ENCODE measurements at places on chromosomes 5 and 9.

DNA sequence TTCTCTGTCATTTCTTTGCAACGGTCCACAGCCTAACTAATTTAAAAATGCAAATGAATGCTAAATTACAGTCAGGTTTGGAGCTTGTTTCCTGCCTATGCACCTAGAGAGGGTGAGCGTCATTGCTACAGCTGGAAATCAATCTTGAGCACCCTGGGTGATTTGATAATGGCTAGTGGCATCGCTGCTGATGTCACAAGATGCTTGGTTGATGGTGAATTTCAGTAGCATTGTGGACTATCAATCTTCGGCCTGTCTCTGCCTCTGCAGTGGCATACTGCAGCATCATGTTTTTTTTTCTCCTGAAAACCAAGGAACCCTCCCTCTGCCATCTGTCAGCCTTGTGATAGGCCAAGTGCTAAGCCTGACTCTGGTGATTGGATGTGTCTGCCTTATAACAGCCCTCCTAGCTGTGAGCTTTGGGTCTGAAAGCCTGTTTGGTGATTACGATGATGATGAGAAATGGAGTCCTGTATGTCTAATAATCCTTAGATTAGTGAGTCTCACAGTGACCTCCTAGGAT is 75.3 kb downstream of the NMUR2 start:
- H3K27me3 ChIP-seq = no peaks in the 10 kb centered on the region
- H3K4me3 ChIP-seq = no peak overlapping the region
- H3K4me1 ChIP-seq = no peaks in the 10 kb centered on the region

- H3K27me3 ChIP-seq = no peaks in the 10 kb centered on the region
- no peak overlapping the region for H3K27ac ChIP-seq
- H3K4me1 ChIP-seq = no peaks in the 10 kb centered on the region
- peak; percentile 83 for DNase-seq
- no peaks in the 10 kb centered on the region for H3K36me3 ChIP-seq
Observed at GRCh38 chr5:152560512-152561137, 155.5 kb upstream of the NMUR2 start.

DNA sequence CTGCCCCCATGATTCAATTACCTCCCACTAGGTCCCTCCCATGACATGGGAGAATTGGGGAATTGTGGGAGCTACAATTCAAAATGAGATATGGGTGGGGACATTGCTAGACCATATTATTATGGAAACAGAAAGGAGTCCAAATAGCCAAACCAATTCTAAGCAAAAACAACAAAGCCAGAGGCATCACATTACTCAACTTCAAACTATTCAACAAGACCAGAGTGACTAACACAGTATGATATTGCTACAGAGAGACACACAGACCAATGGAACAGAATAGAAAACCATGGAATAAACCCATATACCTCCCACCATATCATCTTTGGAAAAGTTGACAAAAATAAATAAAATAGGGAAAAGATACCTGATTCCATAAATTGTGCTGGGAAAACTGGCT is 710.5 kb upstream of the CDH9 start:
- H3K36me3 ChIP-seq = no peaks in the 10 kb centered on the region
- no peaks in the 10 kb centered on the region for H3K27me3 ChIP-seq
- no peak overlapping the region for H3K4me3 ChIP-seq
- no peak overlapping the region for H3K27ac ChIP-seq
- no peak for DNase-seq

- H3K36me3 ChIP-seq = peaks cover 49% of the 10 kb centered on the region
- H3K27me3 ChIP-seq = no peaks in the 10 kb centered on the region
- H3K27ac ChIP-seq = no peak overlapping the region
- DNase-seq = no peak
- H3K4me3 ChIP-seq = no peak overlapping the region
Observed at GRCh38 chr9:92846662-92847145, 31.1 kb downstream of the ZNF484 start.

GRCh38 chr9:130138791-130139190 is 33.4 kb upstream of the NCS1 start:
- no peak for DNase-seq
- H3K4me1 ChIP-seq = peaks cover 31% of the 10 kb centered on the region
- peak overlapping the region; percentile 64 for H3K27ac ChIP-seq
- no peak overlapping the region for H3K4me3 ChIP-seq

DNA sequence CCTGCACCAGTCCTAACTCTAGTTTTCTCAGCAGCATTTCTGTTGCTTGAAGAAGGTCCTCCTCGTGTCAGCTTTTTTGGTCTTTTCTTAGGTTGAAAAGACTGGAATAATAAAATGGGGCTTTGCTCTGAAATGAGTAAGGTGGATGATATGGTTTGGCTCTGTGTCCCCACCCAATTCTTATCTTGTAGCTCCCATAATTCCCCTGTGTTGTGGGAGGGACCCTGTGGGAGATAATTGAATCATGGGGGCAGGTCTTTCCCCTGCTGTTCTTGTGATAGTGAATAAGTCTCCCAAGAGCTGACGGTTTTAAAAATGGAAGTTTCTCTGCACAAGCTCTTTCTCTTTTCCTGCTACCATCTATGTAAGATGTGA is 53.6 kb downstream of the LIX1 start:
- H3K4me1 ChIP-seq = no peaks in the 10 kb centered on the region
- no peak overlapping the region for H3K4me3 ChIP-seq
- no peaks in the 10 kb centered on the region for H3K36me3 ChIP-seq
- DNase-seq = no peak

- DNase-seq = peak; percentile 64
- H3K4me3 ChIP-seq = peak overlapping the region; percentile 80
- H3K36me3 ChIP-seq = no peaks in the 10 kb centered on the region
- peaks cover 31% of the 10 kb centered on the region for H3K4me1 ChIP-seq
- peak overlapping the region; percentile 75 for H3K27ac ChIP-seq
Observed at GRCh38 chr9:35844628-35845270, 15.7 kb downstream of the TMEM8B start.

GRCh38 chr5:127796211-127796610 is 93.0 kb downstream of the CCDC192 start:
- H3K4me3 ChIP-seq = no peak overlapping the region
- no peaks in the 10 kb centered on the region for H3K36me3 ChIP-seq
- H3K4me1 ChIP-seq = no peaks in the 10 kb centered on the region
- no peak overlapping the region for H3K27ac ChIP-seq

DNA sequence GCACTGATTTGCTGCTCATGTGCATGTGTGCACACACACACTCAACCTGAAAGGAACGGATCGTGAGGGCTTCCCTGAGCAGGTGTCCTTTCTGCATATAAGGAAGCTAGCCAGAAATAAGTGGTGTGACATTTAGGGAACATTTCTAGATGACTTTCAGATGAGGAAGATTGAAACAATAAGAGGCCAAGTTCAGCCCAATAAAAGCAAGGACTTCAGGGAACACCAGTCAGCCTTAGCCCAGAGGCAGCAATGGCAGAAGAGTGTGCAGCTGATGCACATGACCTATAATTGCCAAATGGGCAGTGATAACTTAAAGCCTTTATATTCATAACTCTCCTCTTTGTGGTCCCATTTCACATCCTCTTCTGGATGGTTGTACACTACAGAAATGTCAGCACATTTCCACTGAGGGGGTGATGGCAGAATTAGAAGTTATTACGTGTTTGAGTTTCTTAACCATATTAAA is 255.5 kb downstream of the TRIM32 start:
- DNase-seq = no peak
- H3K36me3 ChIP-seq = no peaks in the 10 kb centered on the region
- H3K4me1 ChIP-seq = peaks cover 27% of the 10 kb centered on the region
- H3K4me3 ChIP-seq = no peak overlapping the region
- H3K27me3 ChIP-seq = no peaks in the 10 kb centered on the region

GRCh38 chr9:289121-289520 is 74.5 kb downstream of the DOCK8 start:
- H3K27ac ChIP-seq = no peak overlapping the region
- H3K27me3 ChIP-seq = no peaks in the 10 kb centered on the region
- no peak overlapping the region for H3K4me3 ChIP-seq
- no peaks in the 10 kb centered on the region for H3K36me3 ChIP-seq

- no peaks in the 10 kb centered on the region for H3K27me3 ChIP-seq
- H3K27ac ChIP-seq = peak overlapping the region; percentile 88
- H3K4me3 ChIP-seq = no peak overlapping the region
Observed at GRCh38 chr9:131429121-131430012, 35.5 kb downstream of the PRRC2B start.

GRCh38 chr9:130627051-130627450 is 37.3 kb upstream of the PRDM12 start:
- H3K4me3 ChIP-seq = no peak overlapping the region
- no peaks in the 10 kb centered on the region for H3K27me3 ChIP-seq
- H3K27ac ChIP-seq = no peak overlapping the region
- DNase-seq = no peak

GRCh38 chr5:92990771-92991170 is 590.2 kb downstream of the NR2F1-AS1 start:
- no peaks in the 10 kb centered on the region for H3K27me3 ChIP-seq
- H3K27ac ChIP-seq = no peak overlapping the region
- no peak overlapping the region for H3K4me3 ChIP-seq
- H3K4me1 ChIP-seq = no peaks in the 10 kb centered on the region
- H3K36me3 ChIP-seq = peaks cover 8% of the 10 kb centered on the region

- no peaks in the 10 kb centered on the region for H3K36me3 ChIP-seq
- no peak overlapping the region for H3K27ac ChIP-seq
- no peak for DNase-seq
- H3K4me1 ChIP-seq = no peaks in the 10 kb centered on the region
Observed at GRCh38 chr9:84499969-84500582, 159.5 kb upstream of the SLC28A3 start.

- no peak overlapping the region for H3K4me3 ChIP-seq
- peaks cover 11% of the 10 kb centered on the region for H3K4me1 ChIP-seq
- no peak overlapping the region for H3K27ac ChIP-seq
- H3K27me3 ChIP-seq = no peaks in the 10 kb centered on the region
- no peaks in the 10 kb centered on the region for H3K36me3 ChIP-seq
Observed at GRCh38 chr5:88550736-88551135, 282.1 kb upstream of the TMEM161B start.

GRCh38 chr9:76194896-76195295 is 199.3 kb downstream of the RFK start:
- H3K27ac ChIP-seq = no peak overlapping the region
- no peaks in the 10 kb centered on the region for H3K27me3 ChIP-seq
- peaks cover 13% of the 10 kb centered on the region for H3K36me3 ChIP-seq
- DNase-seq = no peak

All from GM23338 (cell line).